ENCODE measurements at places on chromosomes 3 and 15. TPM values are rescaled to one million over a fixed set of nuclear protein-coding genes. Genes with fewer than 3 reads are reported as not detected.

GRCh38 chr3:157247391-157247790 lies 87.4 kb upstream of the CCNL1 start:
- H3K27ac ChIP-seq = no peak overlapping the region
- DNase-seq = no peak
- H3K4me3 ChIP-seq = no peak overlapping the region
- H3K4me1 ChIP-seq = no peaks in the 10 kb centered on the region

DNA sequence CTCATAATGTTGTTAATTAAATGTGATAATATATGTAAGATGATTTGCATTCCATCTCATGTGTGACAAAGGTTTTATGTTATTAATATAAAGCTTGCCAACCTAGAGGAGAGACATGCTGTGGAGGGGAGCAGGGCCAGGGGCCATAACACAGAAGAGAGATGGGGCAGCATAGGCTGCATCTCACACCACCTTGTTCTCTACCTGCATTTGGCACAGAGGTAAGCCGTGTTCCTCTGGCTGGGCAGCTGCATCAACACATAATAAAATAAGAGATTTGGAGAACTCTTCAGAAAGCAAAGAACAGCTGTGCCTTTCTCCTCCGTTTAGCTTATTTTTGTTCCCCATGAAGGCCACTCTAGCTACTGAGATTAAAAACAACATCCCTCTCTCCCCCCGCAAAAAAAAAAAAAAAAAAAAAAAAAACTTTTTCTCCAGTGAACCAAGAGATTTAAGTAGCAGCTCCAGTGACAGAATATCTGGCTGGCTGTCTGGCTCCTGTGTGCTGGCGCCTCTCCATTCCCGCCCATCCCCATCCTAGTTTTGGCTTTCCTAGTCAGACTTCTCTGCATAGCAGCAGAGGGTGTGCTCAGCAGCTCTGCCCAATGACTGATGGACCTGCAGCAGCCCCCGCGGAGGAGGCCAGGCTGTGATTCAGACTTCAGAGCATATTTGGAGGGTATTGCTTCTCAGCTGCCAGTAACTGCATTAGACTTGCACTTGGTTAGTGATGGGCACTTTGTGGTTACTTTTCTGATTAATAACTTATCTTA lies 52.2 kb upstream of the STXBP5L start:
- no peak overlapping the region for H3K4me3 ChIP-seq
- peak; percentile 77 for DNase-seq
- no peaks in the 10 kb centered on the region for H3K4me1 ChIP-seq
- no peak overlapping the region for H3K27ac ChIP-seq
- no peaks in the 10 kb centered on the region for H3K27me3 ChIP-seq

DNA sequence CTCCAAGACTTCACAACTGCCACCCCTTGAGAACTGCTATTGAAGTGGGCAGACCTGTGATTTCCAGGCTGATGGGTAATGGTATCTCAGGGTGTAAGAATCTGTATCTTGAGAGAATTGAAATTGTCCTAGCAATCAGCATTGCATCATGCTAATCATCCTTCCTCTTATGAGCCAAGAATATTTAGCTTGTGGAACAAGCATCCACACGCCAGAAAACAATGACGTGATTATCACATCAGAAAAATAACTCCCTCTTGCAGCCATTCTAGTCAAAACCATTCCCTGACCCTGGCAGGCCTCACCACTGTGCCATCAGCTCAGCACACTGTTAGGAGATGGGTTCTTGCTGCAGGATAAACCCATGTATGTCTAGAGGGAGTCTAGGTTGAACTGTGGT lies 6.7 kb downstream of the BCL2L10 start:
- no peaks in the 10 kb centered on the region for H3K4me1 ChIP-seq
- H3K4me3 ChIP-seq = no peak overlapping the region
- H3K36me3 ChIP-seq = no peaks in the 10 kb centered on the region
- H3K27ac ChIP-seq = no peak overlapping the region

DNA sequence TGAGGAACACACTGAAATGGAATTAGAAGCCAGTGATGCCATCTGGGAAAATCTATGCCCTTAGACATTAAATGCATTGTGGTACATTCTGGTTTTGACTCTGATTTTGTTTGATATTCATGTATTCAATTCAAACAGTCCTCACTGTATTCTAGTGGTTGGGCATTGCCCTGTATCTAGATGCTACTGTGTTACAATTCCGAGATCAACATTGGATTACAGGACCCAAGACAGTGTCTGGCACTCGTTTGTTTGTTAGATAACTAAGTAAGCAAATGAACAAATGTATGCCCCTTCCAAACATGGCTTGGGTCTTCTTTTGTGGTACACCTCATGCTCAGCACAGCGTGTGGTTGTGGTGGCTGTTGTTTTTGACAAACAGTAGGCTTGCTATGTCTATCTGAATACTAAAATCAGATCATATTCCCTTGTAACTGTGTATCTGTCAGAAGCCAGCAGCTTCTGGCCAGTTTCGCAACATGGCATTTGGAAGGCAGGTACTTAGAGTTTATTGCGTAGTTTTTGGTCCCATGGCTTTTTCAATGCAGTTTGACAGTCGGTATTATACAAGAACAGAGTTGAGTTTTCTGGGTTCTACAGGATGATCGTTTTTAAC lies 5.7 kb downstream of the FILIP1L start:
- no peaks in the 10 kb centered on the region for H3K36me3 ChIP-seq
- H3K27ac ChIP-seq = no peak overlapping the region
- H3K4me3 ChIP-seq = no peak overlapping the region
- no peaks in the 10 kb centered on the region for H3K4me1 ChIP-seq

DNA sequence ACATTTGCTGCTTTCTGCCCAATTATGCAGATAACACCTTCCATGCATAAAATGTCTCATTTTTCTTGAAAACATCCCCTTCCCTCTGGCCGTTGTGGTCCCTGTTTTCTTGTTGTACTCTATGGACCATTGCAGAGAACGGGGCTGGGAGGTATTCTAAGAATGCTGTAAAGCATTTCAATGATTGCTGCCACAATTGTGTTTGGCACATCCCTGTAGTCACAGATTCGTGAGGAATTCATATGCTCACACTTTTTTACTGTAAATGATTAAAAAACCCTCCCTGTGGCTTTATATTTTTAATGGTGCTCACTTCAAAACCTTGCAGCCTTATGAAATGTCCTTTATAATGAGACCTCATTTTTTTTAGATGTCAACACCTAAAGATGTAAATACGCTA lies 207.2 kb upstream of the GBE1 start:
- no peak for DNase-seq
- H3K4me3 ChIP-seq = no peak overlapping the region
- H3K36me3 ChIP-seq = no peaks in the 10 kb centered on the region
- no peaks in the 10 kb centered on the region for H3K27me3 ChIP-seq

DNA sequence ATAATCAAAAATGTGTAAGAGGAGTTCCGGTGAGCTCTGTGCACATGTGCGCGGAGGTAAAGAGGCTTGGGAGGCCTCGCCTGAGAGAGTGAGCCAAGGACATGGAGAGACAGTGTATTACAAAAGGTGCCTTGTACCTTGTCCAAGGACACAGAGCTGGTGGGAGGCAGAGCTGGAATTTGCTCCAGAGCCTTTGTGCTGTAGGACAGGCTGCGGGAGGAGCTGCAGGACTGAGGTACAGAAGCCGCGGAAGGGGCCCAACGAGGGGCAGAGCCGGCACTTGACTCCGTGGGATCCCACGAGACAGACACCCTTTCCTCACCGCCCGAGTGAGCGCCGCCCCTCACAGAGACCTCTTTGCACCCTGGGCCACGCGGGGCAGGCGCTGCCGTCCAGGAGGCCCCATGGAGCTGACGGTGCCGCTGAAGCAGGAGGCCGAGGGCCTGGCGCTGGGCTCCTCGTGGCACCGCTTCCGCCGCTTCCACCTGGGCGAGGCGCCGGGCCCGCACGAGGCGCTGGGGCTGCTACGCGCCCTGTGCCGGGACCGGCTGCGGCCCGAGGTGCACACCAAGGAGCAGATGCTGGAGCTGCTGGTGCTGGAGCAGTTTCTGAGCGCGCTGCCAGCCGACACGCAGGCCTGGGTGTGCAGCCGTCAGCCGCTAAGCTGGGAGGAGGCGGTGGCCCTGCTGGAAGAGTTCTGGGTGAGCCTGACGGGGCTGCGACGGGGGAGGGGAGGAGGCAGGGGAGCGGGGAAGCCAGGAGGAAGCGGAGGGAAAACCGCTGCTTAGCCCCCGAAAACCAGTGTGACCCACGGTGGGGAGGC lies 68.7 kb downstream of the SLTM start:
- H3K27ac ChIP-seq = no peak overlapping the region
- H3K27me3 ChIP-seq = no peaks in the 10 kb centered on the region
- peak overlapping the region; percentile 12 for H3K4me3 ChIP-seq
- DNase-seq = peak; percentile 71

- no peaks in the 10 kb centered on the region for H3K27me3 ChIP-seq
- H3K4me1 ChIP-seq = no peaks in the 10 kb centered on the region
- H3K36me3 ChIP-seq = no peaks in the 10 kb centered on the region
- H3K27ac ChIP-seq = no peak overlapping the region
- H3K4me3 ChIP-seq = no peak overlapping the region
- DNase-seq = no peak
Measured at GRCh38 chr3:143535994-143536784, 312.1 kb downstream of the SLC9A9 start.

DNA sequence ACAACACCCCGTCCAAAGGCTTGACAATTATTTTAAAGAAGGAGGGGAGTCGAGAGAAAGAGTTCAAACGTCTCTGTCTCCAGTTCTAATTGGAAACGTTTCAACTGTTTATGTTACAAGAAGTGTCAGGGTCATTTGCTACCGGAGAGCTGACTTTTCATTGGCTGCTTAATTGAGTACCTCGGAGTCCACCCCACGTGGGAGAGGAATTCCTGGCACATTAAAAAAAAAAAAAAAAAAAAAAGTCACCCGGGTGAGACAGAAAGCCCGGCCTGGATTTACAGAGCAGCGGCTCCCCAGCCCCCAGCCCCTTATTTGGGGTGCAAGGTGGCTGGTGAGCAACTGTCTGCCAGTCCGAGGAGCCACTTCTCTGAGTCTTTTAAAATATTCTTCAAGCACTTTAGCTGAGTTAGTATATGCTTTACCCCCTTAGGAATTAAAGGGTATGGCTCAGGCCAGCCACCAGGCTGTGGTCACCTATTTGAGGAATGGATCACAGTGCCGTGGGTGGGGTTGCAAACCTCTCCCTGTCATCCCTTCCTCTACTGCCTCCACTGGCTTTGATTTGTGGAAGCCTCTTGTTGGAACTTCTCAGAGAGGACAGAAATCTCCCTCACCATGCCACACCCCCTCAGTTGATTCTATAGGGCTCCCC lies 3.9 kb upstream of the TLE3 start:
- peak; percentile 98 for DNase-seq
- peak overlapping the region; percentile 55 for H3K27ac ChIP-seq
- H3K4me3 ChIP-seq = peak overlapping the region; percentile 19
- no peaks in the 10 kb centered on the region for H3K36me3 ChIP-seq

DNA sequence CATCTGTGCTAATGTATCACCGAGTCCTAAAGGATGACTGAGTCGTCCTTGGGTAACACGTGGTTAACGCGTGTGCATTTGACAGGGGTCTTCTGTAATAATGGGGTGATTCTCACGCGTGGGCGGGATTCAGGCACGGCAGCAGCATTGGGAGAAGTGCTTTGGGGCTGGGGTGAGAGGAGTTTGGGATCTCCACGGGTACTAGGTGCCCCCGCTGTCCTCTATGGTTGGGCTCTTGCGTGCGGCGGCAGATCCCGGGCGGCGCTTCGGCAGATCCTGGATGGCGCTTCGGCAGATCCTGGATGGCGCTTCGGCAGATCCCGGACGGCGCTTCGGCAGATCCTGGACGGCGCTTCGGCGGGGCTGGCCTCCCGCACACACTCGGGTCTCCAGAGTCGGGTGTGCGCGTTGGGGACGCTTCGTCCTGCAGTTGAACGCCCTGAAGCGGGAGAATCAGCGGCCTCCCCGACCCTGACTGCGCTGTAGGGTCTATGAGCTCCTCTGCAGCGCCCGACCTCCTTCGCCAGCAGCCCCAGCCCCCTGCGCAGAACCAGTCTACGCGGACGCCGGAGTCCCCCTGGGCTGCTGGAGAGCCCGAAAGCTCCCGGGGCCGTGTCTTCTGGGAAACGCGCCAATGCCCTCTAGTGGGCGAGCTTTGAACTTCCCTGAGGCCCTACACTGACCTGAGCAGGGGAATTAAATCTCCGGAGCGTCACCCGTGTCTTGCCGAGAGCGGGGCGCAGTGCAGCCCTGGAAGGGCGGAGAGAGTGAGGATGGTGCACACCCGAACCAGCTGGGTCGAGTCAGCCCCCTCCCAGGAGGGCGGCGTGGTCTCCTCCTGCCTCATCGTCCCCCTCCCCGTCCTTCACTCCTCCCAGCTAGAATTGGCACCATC lies 48.1 kb upstream of the EPHB3 start:
- H3K27ac ChIP-seq = no peak overlapping the region
- peaks cover 14% of the 10 kb centered on the region for H3K27me3 ChIP-seq

DNA sequence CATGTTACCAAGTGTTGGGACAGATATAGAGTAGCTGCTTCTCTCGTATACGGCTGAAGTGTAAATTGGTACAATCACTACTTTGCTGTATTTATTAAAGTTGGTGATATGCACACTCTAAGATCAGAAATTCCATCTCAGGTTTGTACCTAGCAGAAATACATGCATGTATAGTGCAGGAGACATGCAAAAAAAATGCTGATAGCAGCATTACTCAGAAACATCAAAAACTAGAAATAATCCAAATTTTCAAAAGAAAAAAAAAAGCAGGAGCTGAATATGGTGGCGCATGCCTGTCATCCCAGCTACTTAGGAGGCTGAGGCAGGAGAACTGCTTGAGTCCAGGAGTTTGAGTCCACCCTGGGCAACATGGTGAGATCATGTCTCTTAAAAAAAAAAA lies 31.3 kb upstream of the BCL2A1 start:
- DNase-seq = no peak
- H3K36me3 ChIP-seq = no peaks in the 10 kb centered on the region
- H3K27ac ChIP-seq = no peak overlapping the region
- no peaks in the 10 kb centered on the region for H3K4me1 ChIP-seq
- H3K4me3 ChIP-seq = no peak overlapping the region

DNA sequence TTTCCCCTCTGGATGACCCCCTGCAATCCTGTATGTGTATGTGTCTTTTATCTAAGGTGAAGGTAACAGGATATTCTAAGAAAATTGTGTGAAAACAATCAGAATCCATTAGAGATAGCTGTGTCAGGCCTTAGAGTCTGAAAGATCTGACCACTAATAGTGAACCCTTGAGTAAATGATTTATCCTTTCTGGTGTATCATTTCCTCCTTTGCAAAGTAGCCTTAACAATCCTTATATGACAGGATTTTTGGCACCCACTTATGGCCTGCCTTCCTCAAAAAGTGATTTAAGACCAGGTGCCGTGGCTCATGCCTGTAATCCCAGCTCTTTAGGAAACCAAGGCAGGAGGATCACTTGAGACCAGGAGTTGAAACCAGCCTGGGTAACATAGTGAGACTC lies 110.2 kb downstream of the RBPMS2 start:
- no peak overlapping the region for H3K27ac ChIP-seq
- H3K4me1 ChIP-seq = peaks cover 4% of the 10 kb centered on the region
- DNase-seq = no peak
- no peaks in the 10 kb centered on the region for H3K27me3 ChIP-seq

GRCh38 chr3:122263974-122264588 lies 61.0 kb upstream of the CSTA start:
- H3K36me3 ChIP-seq = no peaks in the 10 kb centered on the region
- H3K27ac ChIP-seq = no peak overlapping the region
- no peaks in the 10 kb centered on the region for H3K27me3 ChIP-seq
- H3K4me3 ChIP-seq = no peak overlapping the region
- H3K4me1 ChIP-seq = peaks cover 6% of the 10 kb centered on the region

Gene CTDSPL
- 55.9 TPM for polyA plus RNA-seq

Gene PP2D1
- polyA plus RNA-seq = not detected

Data from kidney (tissue), 22 donors.